ENCODE measurements at places on chromosomes 12 and 14.

GRCh38 chr12:4432878-4433744 lies 12.5 kb downstream of the FGF6 start:
- DNase-seq = no peak

- DNase-seq = no peak
These were observed 183.6 kb upstream of the SLC38A2 start for GRCh38 chr12:46556105-46556559.

GRCh38 chr14:94115058-94115591 lies 4.6 kb downstream of the IFI27 start:
- DNase-seq = no peak

DNA sequence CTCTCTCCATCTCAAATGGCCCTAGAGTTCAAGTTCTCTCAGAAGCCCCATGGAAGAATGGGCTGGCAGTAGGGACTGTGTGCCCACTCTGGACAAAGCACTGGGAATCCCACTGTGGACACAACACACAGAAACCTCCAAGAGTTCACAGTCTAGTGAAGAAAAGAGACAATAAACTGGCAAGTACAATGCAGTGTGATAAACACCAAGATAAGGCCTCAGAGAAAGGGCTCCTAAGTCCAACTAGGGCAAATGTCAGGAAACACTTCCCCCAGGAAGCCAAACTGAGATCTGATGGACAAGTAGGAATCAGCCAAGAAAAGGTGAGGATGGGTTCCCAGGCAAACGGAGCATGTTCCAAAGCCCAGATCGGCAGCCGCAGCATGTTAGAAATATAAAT lies 5.4 kb downstream of the VSIG10 start:
- DNase-seq = no peak

GRCh38 chr14:105541218-105541875 lies 15.0 kb downstream of the TMEM121 start:
- no peak for DNase-seq

DNA sequence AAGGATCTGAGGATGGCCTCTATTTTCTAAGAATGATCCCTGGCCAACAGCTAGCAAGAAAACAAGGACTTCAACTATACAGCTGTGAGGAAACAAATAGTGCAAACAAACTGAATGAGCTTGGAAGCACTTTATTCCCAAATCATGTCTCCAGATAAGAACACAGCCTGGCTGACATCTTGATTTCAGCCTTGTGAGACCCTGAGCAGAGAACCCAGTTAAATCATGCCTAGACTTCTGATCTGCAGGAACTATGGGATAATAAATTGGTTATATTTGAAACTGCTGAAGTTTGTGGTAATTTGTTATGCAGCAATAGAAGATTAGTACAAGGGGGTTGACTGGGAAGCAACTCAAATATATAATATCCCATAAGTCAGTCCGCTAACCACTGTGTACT lies 183.9 kb upstream of the BMP4 start:
- no peak for DNase-seq

- DNase-seq = no peak
These were observed 80.8 kb upstream of the REP15 start for GRCh38 chr12:27615331-27615891.

GRCh38 chr12:14950421-14950820 lies 11.0 kb downstream of the ARHGDIB start:
- DNase-seq = no peak

DNA sequence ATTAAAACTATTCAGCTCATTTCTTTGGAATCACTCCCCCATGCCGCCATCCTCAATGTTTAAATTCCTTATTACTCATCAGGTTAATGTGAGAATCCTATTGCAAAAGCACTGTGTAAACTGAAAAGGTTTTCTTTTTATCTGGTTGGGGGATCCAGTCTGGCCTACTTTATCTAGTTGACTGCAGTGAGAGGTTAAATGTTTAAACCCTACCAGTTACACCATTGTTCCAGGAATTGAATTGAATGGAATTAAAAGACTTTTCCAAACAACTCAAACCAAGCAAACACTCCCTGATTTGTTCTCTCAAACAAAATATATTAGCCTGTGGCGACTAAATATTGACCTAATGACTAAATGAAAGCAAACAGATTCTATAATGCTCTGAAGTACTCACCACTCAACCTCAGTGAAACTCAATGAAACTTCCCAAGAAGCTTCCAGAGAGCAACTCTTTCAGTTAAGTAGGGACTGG lies 100.5 kb downstream of the VEZT start:
- DNase-seq = no peak

- no peak for DNase-seq
These were observed 2.6 kb downstream of the NOC4L start for GRCh38 chr12:132146772-132147422.

DNA sequence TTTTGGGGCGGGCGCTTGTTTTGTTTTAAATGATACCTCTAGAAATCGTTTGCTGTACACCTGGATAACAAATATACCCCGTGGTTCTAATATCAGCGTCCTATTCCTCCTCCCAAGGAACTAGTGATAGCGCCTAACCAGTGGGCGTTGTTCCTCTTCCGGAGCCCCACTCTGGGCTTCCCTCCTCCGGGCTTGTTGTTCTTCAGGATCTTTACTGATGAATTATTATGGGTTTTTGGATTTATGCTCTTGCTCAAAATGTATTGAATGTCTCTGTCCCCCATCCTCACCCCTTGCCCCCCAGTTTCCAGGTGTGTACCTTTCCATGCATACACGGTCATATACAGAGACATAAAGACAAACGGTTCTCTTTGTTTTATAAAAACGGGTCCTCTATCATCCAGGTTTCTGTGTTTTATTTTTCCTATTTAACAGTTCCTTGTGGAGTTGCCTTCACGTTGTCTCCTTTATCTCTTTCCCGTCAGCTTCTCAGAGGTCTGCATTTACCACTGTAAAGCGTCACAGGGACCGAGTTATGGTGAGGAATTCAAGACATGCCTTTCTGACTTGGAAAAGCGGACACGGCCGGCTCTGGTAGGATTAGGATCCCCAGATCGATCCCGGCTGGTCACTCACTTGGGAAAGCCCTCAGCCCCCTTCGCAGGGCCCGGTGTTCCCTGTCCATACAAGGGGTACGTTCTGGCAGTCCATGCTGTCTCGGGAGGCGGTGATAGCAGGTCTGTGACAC lies 655 bp upstream of the PLEKHG3 start:
- DNase-seq = no peak

- no peak for DNase-seq
These were observed 219.6 kb upstream of the TMTC1 start for GRCh38 chr12:30003321-30003720.

DNA sequence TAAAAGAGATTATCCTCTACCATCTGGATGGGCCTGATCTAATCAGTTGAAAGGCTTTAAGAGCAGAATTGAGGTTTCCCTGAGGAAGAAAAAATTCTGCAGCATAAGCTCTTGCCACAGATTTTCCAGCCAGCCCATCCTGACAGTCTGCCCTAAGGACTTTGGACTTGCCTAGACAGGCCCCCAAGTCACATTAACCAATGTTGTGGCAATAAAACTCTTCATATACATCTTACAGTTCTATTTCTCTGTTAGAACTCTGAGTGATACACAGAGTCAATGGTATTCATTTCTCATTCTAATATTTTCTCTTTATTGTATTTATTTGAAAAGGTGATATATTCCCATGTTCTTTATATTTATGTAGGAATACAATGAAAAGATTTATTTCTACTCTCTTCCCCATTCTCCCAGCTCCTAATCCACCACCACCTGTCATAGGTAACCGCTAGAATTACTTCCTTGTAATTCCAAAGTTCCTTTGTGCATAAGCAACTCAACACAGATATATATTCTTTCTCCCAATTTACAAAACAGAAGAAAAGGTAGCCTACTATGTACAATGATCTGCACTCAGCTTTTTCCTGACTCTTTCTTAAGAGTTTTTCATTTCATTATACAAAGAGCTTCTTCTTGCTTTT lies 182.1 kb downstream of the CAPZA3 start:
- DNase-seq = no peak

GRCh38 chr14:54697803-54698202 lies 130.9 kb downstream of the SAMD4A start:
- no peak for DNase-seq

DNA sequence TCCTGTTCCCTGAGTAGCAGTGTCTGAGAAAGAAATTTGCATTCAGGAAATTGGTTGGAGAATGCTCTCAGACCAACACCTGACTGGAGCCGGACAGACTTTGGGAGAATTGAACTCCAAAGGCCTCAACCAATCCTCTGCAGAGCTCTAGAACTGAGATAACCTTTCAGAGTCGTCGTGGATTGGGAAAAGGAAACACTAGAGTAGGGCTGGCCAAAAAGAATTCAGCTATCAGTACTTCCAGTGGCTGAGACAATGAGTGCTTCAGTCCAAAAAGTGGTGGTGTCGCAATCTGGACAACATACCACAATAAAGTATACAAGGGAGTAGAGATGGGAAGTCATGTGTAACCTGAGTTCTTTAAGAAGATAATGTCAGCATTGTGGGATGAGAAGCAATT lies 377.1 kb downstream of the SLC16A7 start:
- no peak for DNase-seq

Measured in activated CD8-positive, alpha-beta memory T cell treated with anti-CD3 and anti-CD28 coated beads for 1 hour (primary cell).